ENCODE measurements at places on chromosomes 16 and 17. TPM values are rescaled to one million over a fixed set of nuclear protein-coding genes. Genes with fewer than 3 reads are reported as not detected.

- no peak overlapping the region for H3K27ac ChIP-seq
- no peaks in the 10 kb centered on the region for H3K36me3 ChIP-seq
- H3K27me3 ChIP-seq: no peaks in the 10 kb centered on the region
- no peak overlapping the region for H3K4me3 ChIP-seq
Observed at GRCh38 chr17:75006653-75007052, 5.8 kb upstream of the MRPL58 start.

- no peaks in the 10 kb centered on the region for H3K4me1 ChIP-seq
- no peaks in the 10 kb centered on the region for H3K27me3 ChIP-seq
- no peak overlapping the region for H3K4me3 ChIP-seq
- no peak for DNase-seq
- no peak overlapping the region for H3K27ac ChIP-seq
- H3K36me3 ChIP-seq: no peaks in the 10 kb centered on the region
Observed at GRCh38 chr16:59169168-59169567, 435.1 kb upstream of the GOT2 start.

DNA sequence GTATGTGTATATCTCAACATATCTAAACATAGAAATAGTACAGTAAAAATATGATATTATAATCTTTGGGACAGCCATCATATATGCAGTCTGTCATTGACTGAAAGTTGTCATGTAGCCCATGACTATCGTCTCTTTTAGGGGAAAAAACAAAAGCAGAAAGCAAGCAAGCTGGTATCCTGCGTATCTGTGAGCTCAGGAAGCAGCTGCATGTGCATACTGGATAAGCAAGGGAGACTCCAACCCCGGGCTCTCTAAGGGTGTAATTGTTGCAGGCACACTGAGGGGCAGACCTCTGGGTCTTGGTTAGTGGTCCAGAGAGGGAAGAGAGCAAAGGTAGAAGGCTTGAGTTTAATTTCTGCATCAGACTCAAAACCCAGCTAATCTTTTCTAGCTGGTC lies 581.1 kb downstream of the MAF start:
- no peaks in the 10 kb centered on the region for H3K27me3 ChIP-seq
- H3K4me1 ChIP-seq: peaks cover 4% of the 10 kb centered on the region
- peaks cover 3% of the 10 kb centered on the region for H3K36me3 ChIP-seq

DNA sequence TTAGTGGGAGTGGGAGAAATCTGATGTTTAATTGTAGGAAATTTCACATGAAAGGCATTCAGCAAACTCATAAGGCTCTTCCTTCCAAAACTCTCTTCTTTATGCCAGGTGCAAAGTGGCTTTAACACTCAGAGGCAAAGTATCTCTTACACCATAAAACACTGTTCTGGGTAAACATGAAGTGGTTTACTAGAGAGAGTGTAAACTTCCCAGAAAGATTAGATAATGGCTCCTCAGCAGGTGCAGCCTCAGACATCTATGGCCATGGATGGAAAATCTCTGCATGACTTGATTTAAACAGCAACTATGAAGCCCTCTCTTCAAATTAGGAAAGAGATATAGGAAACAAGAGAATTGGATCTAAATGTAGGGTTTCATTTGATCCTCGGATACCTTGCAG lies 583.1 kb upstream of the SALL1 start:
- no peaks in the 10 kb centered on the region for H3K36me3 ChIP-seq
- no peak overlapping the region for H3K27ac ChIP-seq
- DNase-seq: no peak
- H3K4me3 ChIP-seq: no peak overlapping the region

DNA sequence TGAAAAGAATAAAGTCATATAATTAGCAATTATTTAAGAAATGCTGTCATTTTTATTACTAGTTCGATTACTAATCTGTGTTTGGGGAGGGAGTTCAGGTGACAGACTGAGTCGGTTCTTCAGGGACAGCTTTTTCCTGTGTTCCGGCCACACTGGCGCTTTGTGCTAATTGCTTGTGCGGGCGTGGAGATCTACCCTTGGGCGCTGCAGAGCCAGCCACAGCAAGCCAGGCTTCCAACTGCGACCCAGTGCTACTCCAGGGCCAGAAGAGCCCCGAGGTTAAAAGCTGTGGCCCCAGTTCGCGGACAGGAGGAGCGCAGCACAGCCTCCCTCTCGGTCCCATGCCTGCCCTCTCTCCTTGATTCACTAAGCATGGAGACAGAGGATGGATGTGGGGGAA lies 6.5 kb upstream of the OR2C1 start:
- no peak for DNase-seq
- no peaks in the 10 kb centered on the region for H3K27me3 ChIP-seq
- H3K27ac ChIP-seq: no peak overlapping the region
- no peaks in the 10 kb centered on the region for H3K36me3 ChIP-seq
- H3K4me1 ChIP-seq: peaks cover 3% of the 10 kb centered on the region
- H3K4me3 ChIP-seq: no peak overlapping the region

DNA sequence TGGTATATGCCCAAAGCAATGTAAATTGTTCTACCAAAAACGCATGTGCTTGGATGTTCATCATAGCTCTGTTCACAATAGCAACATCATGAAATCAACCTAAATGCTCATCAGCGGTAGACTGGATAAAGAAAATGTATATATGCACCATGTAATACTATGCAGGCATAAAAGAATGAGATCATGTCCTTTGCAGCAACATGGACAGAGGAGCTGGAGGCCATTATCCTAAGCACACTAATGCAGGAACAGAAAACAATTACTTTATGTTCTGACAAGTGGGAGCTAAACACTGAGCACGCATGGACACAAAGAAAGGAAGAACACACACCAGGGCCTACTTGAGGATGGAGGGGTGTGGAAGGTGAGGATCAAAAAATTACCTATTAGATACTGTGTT lies 33.7 kb downstream of the TANC2 start:
- peaks cover 14% of the 10 kb centered on the region for H3K4me1 ChIP-seq
- no peak for DNase-seq
- H3K4me3 ChIP-seq: no peak overlapping the region

DNA sequence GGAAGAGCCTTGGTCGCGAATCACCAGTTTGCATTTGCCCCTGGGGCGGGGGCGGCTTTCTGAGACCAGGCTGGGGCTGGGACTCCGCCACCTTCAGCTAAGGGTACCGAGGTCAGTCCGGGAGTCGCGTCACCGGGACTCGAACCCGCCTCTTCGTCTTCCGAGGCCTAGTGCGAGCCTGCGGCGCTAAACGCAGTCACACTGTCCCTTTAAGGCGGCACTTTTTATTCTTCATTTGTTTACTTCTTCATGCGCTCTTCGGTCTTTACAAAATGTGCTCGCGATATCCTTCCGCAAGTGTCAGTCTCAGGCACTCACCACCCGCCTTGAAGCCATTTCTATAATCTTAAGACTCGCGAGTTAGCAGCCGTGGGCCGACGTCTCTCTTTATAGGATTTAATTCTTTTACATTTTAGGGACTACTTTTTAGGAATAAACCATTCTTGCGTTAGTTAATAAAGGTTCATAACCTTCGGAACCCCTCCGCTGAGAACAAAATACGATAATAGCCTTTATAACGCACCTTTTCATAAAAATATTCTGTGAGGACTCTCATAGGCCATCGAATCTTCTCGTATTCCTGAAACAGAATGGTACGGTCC lies 593 bp upstream of the HEXIM1 start:
- DNase-seq: peak; percentile 90
- H3K36me3 ChIP-seq: peaks cover 37% of the 10 kb centered on the region
- peak overlapping the region; percentile 100 for H3K27ac ChIP-seq
- H3K4me1 ChIP-seq: peaks cover 38% of the 10 kb centered on the region
- peak overlapping the region; percentile 99 for H3K4me3 ChIP-seq

DNA sequence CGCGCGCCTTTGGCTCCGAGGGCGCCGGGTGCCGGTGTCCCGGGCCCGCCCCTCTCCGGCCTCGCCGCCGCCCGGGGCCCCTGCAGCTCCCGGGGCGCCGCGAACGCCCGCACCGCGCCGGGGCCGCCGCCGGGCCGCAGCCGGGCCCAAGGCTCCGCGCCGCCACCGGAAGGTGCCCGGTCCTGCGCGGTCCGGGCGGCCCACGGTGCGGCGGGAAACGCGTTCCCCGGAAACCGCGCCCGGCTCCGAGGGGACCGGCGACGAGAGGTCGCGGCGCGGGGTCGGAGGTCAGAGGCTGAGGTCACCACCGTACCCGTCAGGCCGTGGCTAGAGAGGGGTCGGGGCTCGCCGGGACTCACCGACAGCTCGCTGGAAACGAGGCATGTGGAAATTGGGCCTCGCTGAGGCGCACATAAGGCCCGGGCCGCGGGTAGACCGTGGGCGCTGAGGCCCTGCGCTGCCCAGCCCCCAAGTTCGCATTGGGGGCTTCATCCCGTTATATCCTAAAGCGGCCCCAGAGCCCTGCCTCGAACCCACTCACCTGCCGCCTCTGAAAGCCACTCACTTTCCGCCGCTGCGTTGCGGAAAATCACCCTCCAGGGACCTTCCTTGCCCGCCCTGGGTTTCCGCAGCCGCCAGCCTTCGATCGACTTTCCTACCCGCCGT lies at the start of gene DUS1L:
Gene DUS1L (minus strand): TSS at position 167 of the 666 bp plus-strand sequence. CDS start 745 bp downstream, outside the sequence.
- H3K4me1 ChIP-seq: peaks cover 14% of the 10 kb centered on the region
- H3K27ac ChIP-seq: peak within 1 kb of the TSS; percentile 91
- DNase-seq: peak; percentile 83
- H3K27me3 ChIP-seq: no peaks in the 10 kb centered on the region
- peaks cover under 1% of the 10 kb centered on the region for H3K36me3 ChIP-seq
- H3K4me3 ChIP-seq: peak within 1 kb of the TSS; percentile 84

- DNase-seq: no peak
- H3K27ac ChIP-seq: peak overlapping the region; percentile 92
- H3K4me1 ChIP-seq: peaks cover 60% of the 10 kb centered on the region
- peak overlapping the region; percentile 35 for H3K4me3 ChIP-seq
- H3K27me3 ChIP-seq: no peaks in the 10 kb centered on the region
- peaks cover 48% of the 10 kb centered on the region for H3K36me3 ChIP-seq
Observed at GRCh38 chr17:66317629-66318028, 15.2 kb downstream of the PRKCA start.

GRCh38 chr16:4852221-4852872 lies 5.1 kb downstream of the UBN1 start:
- no peak overlapping the region for H3K4me3 ChIP-seq
- no peak for DNase-seq
- peaks cover 37% of the 10 kb centered on the region for H3K4me1 ChIP-seq
- no peak overlapping the region for H3K27ac ChIP-seq
- H3K27me3 ChIP-seq: no peaks in the 10 kb centered on the region

GRCh38 chr17:60463157-60463835 lies 41.0 kb downstream of the CHCT1 start:
- no peak overlapping the region for H3K27ac ChIP-seq
- no peak for DNase-seq
- no peak overlapping the region for H3K4me3 ChIP-seq
- H3K4me1 ChIP-seq: no peaks in the 10 kb centered on the region
- peaks cover 20% of the 10 kb centered on the region for H3K36me3 ChIP-seq

GRCh38 chr16:53370827-53371226 lies 63.4 kb upstream of the RBL2 start:
- H3K27ac ChIP-seq: no peak overlapping the region
- H3K4me3 ChIP-seq: no peak overlapping the region
- DNase-seq: no peak
- peaks cover 12% of the 10 kb centered on the region for H3K4me1 ChIP-seq
- H3K36me3 ChIP-seq: no peaks in the 10 kb centered on the region

DNA sequence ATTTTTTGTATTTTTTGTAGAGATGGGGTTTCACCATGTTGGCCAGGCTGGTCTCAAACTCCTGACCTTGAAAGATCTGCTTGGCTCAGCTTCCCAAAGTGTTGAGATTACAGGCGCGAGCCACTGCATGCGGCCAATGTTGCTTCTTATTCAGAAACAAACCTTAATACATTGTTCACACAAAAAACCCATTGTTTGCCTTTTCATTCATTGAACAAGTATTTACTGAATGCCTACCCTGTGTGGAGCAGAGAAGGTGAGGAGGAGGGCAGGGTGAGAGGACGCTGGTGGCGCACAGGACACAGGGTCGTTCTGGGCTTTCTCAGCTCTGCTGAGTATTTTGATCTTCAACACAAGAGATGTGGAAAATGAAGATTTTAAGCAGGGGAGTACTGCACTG lies 8.0 kb upstream of the KRT23 start:
- no peak for DNase-seq
- no peak overlapping the region for H3K27ac ChIP-seq
- H3K36me3 ChIP-seq: no peaks in the 10 kb centered on the region
- peaks cover 44% of the 10 kb centered on the region for H3K27me3 ChIP-seq

- no peak overlapping the region for H3K4me3 ChIP-seq
- H3K27me3 ChIP-seq: no peaks in the 10 kb centered on the region
- no peak overlapping the region for H3K27ac ChIP-seq
- no peaks in the 10 kb centered on the region for H3K36me3 ChIP-seq
Observed at GRCh38 chr17:12047681-12048376, 27.2 kb downstream of the MAP2K4 start.

DNA sequence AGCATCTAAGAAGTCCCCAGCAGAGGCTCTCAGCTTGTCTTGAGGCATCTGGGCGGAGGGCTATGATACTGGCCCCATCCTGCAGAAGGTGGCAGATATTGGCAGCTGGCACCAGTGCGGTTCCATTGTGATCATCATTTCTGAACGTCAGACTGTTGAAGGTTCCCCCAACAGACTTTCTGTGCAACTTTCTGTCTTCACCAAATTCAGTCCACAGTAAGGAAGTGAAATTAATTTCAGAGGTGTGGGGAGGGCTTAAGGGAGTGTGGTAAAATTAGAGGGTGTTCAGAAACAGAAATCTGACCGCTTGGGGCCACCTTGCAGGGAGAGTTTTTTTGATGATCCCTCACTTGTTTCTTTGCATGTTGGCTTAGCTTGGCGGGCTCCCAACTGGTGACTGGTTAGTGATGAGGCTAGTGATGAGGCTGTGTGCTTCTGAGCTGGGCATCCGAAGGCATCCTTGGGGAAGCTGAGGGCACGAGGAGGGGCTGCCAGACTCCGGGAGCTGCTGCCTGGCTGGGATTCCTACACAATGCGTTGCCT lies at the start of gene CIITA:
Gene CIITA (plus strand): TSS at position 404 of the 543 bp plus-strand sequence. CDS start 129 bp downstream, at position 533.
- peaks cover 71% of the 10 kb centered on the region for H3K27me3 ChIP-seq
- DNase-seq: peak; percentile 77
- H3K4me3 ChIP-seq: peak within 1 kb of the TSS; percentile 70
- no peak within 1 kb of the TSS for H3K27ac ChIP-seq
- H3K4me1 ChIP-seq: peaks cover 62% of the 10 kb centered on the region

- peaks cover 19% of the 10 kb centered on the region for H3K4me1 ChIP-seq
- no peak overlapping the region for H3K27ac ChIP-seq
- DNase-seq: no peak
- H3K27me3 ChIP-seq: no peaks in the 10 kb centered on the region
- H3K36me3 ChIP-seq: no peaks in the 10 kb centered on the region
- H3K4me3 ChIP-seq: no peak overlapping the region
Observed at GRCh38 chr17:66260275-66260674, 31.1 kb upstream of the APOH start.

DNA sequence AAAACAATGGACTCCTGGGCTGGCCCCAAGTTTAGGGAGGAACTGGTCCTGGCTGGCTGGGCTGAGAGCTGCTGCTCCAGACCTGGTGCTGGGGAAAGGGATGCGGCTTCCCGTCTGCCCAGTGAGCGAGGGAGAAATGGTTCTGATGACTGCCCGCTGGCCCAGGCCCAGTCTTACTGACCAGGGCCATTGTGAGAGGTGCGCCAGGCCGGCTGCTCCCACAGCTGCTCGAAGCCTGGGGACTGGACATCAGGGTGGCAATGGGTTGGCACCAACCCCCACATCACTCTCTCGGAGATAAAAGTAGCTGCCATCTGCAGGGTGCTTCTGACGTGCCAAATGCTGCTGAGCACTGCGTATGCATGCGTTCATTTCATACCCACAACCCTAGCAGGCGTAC lies 53.2 kb downstream of the IRF8 start:
- H3K27ac ChIP-seq: no peak overlapping the region
- DNase-seq: no peak
- no peak overlapping the region for H3K4me3 ChIP-seq
- peaks cover 7% of the 10 kb centered on the region for H3K27me3 ChIP-seq
- H3K4me1 ChIP-seq: peaks cover 44% of the 10 kb centered on the region
- no peaks in the 10 kb centered on the region for H3K36me3 ChIP-seq

Gene PIP4K2B
- 36.3 TPM for total RNA-seq

Gene FOXF1
- total RNA-seq: not detected

Gene KRTAP4-5
- not detected for total RNA-seq

Gene OTOP3
- total RNA-seq: not detected

Gene CCL16
- total RNA-seq: not detected
